ENCODE measurements at places on chromosomes 1 and 21. TPM values are rescaled to one million over a fixed set of nuclear protein-coding genes. Genes with fewer than 3 reads are reported as not detected.

DNA sequence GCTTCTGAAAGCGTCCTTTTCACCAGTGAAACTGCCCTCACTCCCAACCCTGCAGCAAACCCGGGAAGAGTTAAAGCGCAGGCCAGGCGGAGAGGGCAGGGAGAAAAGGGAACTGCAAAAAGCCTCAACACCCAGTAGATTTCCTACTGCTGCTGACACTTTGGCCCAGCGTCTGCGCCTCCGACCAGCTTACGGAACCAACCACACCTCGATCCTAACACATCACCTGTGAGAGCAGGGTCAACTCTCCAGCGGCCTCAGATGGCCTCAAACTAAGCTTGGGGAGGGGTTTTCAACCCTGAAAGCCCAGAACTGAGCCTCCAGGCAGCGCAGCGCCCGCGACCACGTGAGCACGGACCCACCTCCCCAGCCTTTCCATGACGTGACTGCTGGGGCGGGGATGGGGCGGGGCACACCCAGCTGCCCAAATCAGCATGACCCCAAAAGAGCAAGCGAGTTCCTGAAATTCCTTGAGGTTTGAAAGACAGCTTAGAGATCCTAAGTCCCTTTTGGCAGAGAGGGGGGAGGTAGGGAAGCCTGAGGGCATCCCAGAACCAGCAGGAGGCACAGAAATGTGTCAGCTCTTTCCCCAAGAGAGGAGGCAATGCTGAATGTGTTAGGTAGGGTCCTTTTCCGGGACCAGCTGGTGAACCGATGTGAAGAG, 59.1 kb downstream of the ITPKB start:
- DNase-seq: peak; percentile 51

DNA sequence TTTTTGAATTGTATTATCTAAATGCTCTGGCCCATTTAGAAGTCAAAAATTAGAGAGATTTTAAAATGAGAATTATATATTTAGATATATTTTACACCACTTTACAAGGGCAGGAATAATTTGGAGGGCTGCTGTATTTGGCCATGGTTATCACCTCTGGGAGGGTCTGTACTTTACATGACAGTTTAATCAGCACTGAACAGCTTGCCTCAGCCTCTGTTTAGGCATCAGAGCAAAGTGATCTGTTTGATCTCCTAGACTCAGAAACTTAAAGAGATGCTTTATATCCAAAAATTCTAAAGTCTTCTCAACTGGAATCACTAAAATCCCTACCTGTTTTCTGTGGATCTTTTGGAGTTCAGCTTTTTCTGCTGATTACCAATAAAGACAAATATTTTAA, 5.4 kb upstream of the SPTA1 start:
- no peak for DNase-seq

GRCh38 chr1:121519042-121519755, 334.4 kb downstream of the SRGAP2C start:
- peak; percentile 72 for DNase-seq

FCGR3A gene
- 4.7 TPM for total RNA-seq

GRCh38 chr1:18440385-18441226, 40.1 kb upstream of the KLHDC7A start:
- DNase-seq: no peak

DNA sequence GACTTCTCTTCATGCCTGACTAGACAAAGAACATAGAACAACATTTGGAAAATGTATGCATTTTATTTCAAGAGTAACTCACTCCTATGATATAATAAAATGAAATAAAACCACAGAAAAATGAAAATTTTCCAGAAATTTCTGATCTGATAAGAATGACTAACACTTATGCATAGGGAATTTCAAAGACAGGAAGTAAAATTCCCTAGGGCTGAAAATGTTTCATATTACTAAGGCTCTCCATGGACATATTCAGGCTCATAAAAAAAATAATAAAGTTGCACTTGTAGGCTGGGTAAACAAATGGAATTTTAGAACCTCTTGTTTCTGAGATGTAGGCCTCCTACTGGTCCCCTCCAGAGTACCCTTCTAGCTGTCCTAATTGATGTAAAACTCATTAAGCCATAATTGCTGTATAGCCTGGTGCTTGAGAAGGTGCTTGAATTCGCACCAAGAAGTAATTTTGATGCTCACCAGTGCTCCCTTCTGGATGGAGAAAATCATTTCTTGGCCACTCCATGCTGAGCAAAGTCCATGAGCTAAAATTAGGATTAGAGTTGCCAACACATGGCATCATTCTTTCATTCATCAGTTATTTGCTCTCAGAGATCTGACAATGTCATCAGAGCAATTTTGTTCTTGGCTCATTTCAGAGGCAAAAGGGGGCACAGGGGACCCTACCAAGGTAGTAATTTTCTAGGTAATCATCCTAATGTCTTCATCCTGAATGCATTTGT, 641.0 kb upstream of the CAMK1G start:
- DNase-seq: no peak

ZNF695 gene
- total RNA-seq: 8.6 TPM

GRCh38 chr21:32389337-32390015, 3.3 kb downstream of the URB1 start:
- DNase-seq: no peak

DNA sequence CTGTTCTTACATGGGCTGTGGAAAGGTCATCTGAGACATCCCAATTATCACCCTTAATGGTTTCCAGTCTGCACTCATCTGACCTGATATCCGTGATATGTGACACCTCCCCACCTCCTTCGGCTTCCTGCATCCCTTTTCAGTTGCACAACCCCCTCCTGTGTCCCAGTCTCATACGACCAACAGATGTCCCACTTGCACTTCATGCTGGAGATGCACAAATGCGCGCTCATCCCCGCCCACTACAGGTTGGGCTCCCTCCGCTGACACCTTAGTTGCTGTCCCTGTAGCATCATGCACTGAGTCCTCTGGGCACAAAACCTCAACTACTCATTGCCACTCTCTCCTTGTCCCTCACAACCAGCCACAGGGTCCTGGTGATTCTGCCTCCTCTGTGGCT, 94.4 kb downstream of the MIS18A start:
- DNase-seq: no peak

- DNase-seq: no peak
These were observed 188.9 kb upstream of the TMEM51 start for GRCh38 chr1:14964711-14965055.

All from occipital lobe (tissue), 3 donors.